Activated T-helper 17 cell treated with anti-CD3 and anti-CD28 coated beads, Interleukin-2, amount 50 U/mL, for 72 hours (primary cell): ENCODE measurements at places on chromosomes 2 and 18.

GRCh38 chr2:54967269-54967668 is 83.0 kb downstream of the RTN4 start:
- no peak for ATAC-seq

DNA sequence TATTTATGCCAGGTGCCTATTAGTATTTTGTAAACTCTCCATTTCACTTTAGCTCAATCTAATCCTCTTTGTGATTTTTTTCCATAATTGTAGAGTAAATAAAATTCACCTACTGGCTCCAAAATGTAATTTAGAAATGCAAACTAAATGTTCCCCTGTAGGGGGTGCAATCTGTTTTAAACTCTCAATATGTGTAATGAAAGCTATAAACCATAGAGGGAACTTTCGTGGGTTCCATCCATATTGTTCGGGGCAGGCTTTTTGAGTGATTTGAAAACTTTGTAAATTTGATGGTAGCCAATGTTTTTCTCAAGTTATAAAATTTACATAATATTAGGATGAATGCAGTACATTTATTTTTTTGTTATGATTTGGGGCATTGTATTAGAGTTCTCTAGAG is 49.4 kb downstream of the TSPYL6 start:
- no peak for ATAC-seq

DNA sequence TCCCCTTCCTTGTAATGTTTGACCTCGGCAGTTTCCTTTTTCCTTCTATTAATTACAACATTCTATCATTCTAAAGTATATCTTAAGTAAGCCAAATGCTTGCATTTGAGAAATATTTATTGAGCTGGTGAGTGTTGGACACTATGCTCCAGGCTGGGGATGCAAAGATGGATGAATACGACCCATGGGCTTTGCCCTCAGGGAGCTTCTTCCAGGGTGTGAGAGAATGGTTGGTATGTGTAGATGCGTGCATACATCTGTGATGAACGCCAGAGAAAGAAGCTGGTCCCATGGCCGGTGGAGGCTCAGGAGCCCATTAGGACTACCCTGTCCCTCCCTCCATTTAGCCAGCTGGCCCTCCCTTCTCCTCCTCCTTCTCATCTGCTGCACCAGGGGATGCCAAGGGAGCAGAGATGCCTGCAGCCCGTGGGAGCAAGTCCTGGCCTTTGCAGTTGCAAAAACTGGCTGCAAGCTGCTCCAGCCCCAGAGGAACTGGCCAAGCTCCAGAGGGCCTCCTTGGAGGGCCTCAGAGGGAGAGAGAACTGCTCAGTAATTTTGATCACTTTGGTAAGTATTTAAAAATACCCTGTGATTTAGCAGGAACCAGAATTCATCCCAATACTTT is 65.7 kb upstream of the FOSL2 start:
- no peak for ATAC-seq

GRCh38 chr2:122389694-122390093 is 634.2 kb downstream of the TSN start:
- no peak for ATAC-seq

GRCh38 chr2:162196638-162197037 is 44.6 kb upstream of the GCG start:
- ATAC-seq = peak; percentile 62
